Epithelial cell of umbilical artery (primary cell): ENCODE measurements at places on chromosomes 6 and 20. TPM values are rescaled to one million over a fixed set of nuclear protein-coding genes. Genes with fewer than 3 reads are reported as not detected.

PRR18 gene
- total RNA-seq: not detected in 2 replicates

LAMA2 gene
- total RNA-seq: 42.9 and 43.3 TPM in 2 replicates

XPO5 gene
- total RNA-seq: 25.3 and 28.7 TPM in 2 replicates

MYCT1 gene
- 127 and 133 TPM in 2 replicates for total RNA-seq

MYL9 gene
- 1.7 and 1.9 TPM in 2 replicates for total RNA-seq

GSTA3 gene
- total RNA-seq: not detected in 2 replicates

TP53RK gene
- 17.6 and 20.1 TPM in 2 replicates for total RNA-seq

RAD21L1 gene
- total RNA-seq: 0.15 TPM in 1 of 2 replicates, not detected in the other

ELOVL2 gene
- not detected in 2 replicates for total RNA-seq

FKBP1C gene
- 0.97 TPM in 1 of 2 replicates, not detected in the other for total RNA-seq

SPDEF gene
- not detected in 2 replicates for total RNA-seq

F13A1 gene
- not detected in 2 replicates for total RNA-seq

TRIM31 gene
- total RNA-seq: not detected in 2 replicates

PLN gene
- under 0.01 TPM in 1 of 2 replicates, not detected in the other for total RNA-seq

DACT2 gene
- total RNA-seq: not detected in 2 replicates

SEL1L2 gene
- not detected in 2 replicates for total RNA-seq

SCRT2 gene
- not detected in 2 replicates for total RNA-seq

MCCD1 gene
- total RNA-seq: not detected in 2 replicates

C6orf15 gene
- not detected in 2 replicates for total RNA-seq

BTN3A1 gene
- 8.8 and 28.1 TPM in 2 replicates for total RNA-seq

MYBL2 gene
- 19.8 and 19.9 TPM in 2 replicates for total RNA-seq

KHDC1L gene
- not detected in 2 replicates for total RNA-seq

PKHD1 gene
- total RNA-seq: not detected in 2 replicates

PCED1A gene
- 18.5 and 19.6 TPM in 2 replicates for total RNA-seq

OR12D3 gene
- not detected in 2 replicates for total RNA-seq

TGM3 gene
- not detected in 2 replicates for total RNA-seq

AAR2 gene
- 26.1 and 29.6 TPM in 2 replicates for total RNA-seq

MEI4 gene
- not detected in 2 replicates for total RNA-seq

KCNG1 gene
- total RNA-seq: 1.8 and 3.2 TPM in 2 replicates

SPTLC3 gene
- under 0.01 and 2.9 TPM in 2 replicates for total RNA-seq

BNIP5 gene
- total RNA-seq: not detected in 2 replicates

ADTRP gene
- total RNA-seq: 5.3 and 9.1 TPM in 2 replicates

GRM1 gene
- not detected in 2 replicates for total RNA-seq
